ENCODE measurements at places on chromosomes 5 and 9.

DNA sequence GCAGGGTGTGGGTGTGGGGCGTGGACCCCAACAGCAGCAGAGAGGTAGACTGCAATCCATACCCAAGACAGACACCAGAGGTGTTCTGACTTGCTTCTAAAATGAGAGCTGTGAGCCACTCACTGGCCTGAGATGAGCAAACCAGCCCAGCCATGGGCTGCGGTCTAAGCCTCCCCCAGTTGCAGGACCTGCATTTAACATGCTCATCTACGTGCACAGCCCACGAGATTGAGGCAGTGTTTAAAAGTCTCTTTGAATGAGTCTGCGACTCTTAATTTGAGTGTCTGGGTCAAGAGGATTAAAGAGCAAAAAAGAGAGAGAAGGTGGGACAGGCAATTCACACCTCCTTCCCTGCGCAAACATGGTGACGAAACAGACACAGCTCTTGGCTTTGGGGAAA is 5.9 kb downstream of the SURF4 start:
- DNase-seq = no peak

- DNase-seq = no peak
These were observed 45.9 kb downstream of the PDCD1LG2 start for GRCh38 chr9:5556101-5556705.

DNA sequence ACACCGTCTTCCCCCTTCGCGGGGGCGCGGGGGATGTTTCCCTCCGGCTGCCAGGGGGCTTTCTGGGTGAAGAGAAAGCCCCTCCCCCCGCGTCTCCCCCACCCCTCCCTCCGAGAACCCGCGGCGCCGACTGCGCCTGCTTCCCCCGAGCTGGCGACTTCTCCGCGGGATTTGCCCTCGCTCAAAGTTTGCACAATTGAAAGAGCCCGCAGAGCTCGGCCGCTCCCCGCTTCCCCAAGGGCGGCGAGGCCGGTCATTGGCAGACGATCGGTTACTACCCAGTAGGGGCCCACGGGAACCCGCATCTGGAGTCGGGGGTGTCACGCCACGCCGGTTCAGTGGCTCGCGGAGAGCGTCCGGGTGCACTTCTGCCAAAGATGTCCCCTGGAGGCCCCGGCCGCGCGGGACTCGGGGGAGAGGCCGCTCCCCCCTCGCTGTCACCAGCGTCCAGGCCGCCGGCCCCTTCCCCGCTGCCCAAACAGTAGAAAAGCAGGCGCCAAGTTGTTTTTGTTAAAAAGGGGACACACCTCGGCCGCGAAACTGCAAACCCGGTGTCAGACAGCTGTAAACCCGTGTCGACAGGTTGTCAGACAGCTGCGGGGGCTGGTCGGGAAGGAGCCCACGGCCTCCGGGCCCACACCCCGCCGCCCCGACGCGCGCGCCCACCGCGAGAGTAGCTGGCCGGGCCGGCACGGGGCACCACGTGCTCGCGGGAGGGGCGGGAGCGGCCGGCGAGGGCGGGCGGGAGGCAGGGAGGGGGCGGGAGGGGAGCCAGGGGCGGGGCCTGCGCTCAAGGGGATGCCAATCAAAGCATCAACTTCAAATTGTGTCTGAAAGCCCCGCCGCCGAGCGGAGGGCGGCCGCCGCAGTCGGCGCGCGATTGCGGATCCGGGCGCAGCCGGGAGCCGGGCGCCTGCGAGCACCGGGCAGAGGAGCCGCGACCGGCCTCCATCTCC is at the start of gene IRX1:
Gene IRX1 (plus strand): TSS at position 827 of the 956 bp plus-strand sequence. CDS start 274 bp downstream, outside the sequence.
- peak; percentile 36 for DNase-seq

DNA sequence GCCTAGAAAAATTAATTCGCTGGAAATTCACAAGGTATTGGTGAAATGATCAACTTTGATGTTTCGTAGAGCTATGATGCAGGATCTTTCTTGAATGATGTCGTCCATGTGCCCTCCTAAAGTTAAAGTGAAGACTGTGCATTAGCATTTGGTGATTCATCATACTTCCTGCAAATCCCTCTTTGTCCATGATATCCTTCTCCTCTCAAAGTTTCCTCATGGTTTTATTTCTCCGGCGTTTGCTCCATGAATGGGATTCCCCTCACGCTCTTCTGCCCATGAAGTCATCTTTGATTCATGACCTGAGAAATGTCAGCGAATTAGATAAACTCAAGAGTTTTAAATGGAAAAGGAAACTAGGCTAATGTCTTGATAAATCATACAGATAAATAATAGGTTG is 372.7 kb downstream of the PSAT1 start:
- no peak for DNase-seq

GRCh38 chr5:158975363-158975762 is 124.4 kb downstream of the EBF1 start:
- no peak for DNase-seq

GRCh38 chr9:105269593-105269992 is 25.1 kb downstream of the SLC44A1 start:
- DNase-seq = no peak

- DNase-seq = no peak
These were observed 103.4 kb upstream of the LRRTM2 start for GRCh38 chr5:138978581-138978980.

- peak; percentile 47 for DNase-seq
These were observed 103.1 kb upstream of the ISL1 start for GRCh38 chr5:51279983-51280706.

- peak; percentile 25 for DNase-seq
These were observed 40.2 kb upstream of the TRIM32 start for GRCh38 chr9:116646661-116647514.

- DNase-seq = no peak
These were observed 11.9 kb downstream of the BASP1 start for GRCh38 chr5:17229313-17229712.

- DNase-seq = no peak
These were observed 65.9 kb upstream of the VCAN start for GRCh38 chr5:83405662-83406061.

DNA sequence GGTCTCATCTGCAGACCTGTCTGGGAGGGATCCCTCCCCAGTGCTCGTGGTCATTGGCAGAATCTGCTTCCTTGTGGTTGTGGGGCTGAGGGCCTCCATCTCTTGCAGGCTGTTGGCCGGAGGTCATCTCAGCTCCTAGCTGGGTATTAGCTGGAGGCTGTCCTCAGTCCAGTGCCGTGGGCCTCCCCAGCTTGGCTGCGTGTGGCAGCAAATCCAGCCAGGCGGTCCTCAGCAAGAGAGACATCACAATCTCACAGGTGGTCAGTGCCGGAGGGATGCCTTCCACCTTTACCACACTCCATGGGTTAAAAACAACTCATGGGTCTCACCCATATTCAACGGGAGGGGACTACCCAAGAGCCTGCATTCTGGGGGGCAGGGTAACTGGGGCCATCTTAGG is 155.5 kb downstream of the RXRA start:
- DNase-seq = no peak

- no peak for DNase-seq
These were observed 1858.4 kb downstream of the EFNA5 start for GRCh38 chr5:105812304-105812703.

DNA sequence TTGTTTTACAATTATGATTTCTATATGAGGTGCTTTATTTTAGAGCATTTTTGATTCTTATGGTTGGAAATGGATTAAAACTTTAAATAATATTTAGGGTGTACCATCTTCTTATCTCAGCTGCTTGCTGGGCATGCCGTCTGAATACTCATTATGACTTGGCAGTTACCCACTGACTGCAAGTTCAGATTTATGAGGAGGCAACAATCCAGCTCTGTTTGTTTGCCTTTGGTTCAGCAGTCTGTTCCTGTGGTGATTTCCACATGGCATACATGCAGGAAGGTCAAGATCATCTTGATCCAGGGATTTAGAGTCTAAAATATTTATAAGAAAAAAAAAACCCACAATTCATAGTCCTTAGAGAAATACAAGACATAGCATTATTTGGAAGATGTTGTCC is 1254.5 kb upstream of the NUDT12 start:
- no peak for DNase-seq

DNA sequence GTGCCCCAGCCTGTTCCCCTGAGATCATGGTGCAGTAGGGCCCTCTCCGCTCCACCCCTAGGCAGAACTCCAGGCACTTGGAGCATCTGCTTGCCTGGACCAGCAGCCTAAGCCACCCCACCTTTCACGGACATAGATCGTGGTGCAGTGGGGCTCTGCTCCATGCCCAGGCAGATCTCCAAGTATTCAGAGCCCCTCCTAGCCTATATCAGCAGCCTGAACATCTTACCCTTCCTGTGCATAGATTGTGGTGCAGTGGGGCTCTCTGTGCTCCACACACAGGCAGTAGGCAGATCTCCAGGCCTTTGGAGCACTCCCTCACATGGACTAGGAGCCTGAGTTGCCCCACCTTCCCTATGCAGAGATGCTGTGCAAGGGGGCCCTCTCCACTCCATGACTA is 103.0 kb downstream of the GLIS3 start:
- no peak for DNase-seq

DNA sequence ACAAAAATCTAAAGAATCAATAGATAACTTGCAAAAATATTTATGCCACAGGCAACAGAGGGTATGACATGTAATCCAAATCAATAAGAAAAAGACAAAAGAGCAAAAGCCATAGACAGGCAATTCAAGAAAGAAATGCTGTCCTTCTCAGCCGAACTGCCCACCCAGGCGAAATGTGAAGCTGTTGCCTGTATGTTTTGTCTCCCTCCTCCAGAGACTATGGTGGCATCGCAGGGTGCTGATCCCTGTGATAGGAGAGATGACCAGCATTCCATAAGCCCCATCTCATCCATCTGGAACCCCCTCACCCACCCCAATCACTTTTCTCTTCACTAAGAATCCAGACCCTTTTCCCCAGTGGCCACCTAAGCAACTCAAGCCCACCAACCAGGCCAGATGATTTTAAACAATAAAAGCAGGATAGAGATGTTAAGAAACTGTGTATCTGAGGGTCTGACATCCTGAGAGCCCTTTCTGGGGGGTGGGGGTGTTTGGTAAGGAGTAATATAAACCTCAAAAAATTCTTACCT is 5.3 kb upstream of the ACSL6 start:
- DNase-seq = no peak

DNA sequence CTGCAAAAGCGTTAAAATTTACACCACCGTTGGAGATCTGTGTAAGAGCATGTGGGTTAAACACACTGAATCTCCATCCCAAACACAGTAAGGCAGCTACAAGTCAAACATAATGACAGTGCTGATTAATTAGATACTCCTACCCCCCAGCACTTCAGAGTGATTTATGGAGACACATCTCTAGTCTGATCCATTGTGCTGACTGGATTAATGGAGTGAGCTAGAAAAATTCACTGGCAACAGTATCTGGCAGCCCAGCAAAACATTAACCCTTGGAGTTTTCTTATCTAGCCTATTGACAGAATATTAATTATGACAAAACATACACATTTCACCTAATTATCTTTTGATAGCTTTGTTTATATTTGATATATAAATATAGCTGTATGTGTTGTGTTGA is 188.6 kb upstream of the ISL1 start:
- DNase-seq = peak; percentile 13

- no peak for DNase-seq
These were observed 388.0 kb downstream of the CDH12 start for GRCh38 chr5:22465177-22465576.

DNA sequence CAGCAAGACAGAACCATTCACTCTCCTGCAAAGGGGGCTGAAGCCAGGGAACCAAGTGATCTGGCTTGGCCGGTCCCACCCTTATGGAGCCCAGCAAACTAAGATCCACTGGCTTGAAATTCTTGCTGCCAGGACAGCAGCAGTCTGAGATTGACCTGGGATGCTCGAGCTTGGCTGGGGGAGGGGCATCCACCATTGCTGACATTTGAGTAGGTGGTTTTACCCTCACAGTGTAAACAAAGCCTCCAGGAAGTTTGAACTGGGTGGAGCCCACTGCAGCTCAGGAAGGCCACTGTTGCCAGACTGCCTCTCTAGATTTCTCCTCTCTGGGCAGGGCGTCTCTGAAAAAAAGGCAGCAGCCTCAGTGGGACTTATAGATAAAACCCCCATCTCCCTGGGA is 60.5 kb downstream of the TNFSF8 start:
- DNase-seq = no peak

- no peak for DNase-seq
These were observed 668.8 kb upstream of the KLF4 start for GRCh38 chr9:108158236-108158995.

DNA sequence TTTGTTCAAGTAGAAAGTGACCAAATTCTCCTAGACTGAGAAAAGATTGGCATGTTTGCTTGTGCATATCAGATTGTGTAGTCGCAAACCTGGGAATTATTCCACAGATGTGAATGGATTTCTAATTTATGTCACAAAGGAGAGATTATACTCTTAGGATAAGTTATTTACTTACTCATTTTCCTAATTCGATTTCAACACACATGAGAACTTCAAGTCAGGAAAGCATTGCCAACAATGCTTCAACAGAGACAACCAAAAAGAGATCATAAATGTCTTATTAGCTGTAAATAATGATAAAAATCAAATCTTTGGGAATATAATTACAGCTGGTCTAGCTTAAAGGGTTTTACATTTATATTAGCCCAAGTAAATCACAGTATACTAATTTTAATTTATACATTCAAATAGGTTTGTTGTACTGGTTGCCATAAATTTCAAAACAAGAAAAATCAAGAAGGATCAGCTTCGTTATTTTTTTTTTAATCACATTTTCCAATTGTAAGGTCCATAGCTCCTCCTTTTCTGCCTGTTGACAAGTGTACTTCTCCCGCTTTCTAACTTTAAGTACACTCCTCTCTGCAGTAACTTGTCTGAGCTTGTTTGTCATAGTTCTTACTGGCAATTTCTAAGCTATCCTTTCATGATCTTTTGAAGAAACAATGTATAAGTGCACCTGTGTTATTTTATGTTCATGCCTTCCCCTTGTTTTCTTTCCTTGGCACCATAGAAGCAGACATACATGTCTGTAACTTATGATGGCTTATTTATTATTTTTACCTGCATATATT is 246.6 kb downstream of the DEPDC1B start:
- DNase-seq = no peak

GRCh38 chr9:15317836-15318235 is 10.8 kb upstream of the TTC39B start:
- no peak for DNase-seq

DNA sequence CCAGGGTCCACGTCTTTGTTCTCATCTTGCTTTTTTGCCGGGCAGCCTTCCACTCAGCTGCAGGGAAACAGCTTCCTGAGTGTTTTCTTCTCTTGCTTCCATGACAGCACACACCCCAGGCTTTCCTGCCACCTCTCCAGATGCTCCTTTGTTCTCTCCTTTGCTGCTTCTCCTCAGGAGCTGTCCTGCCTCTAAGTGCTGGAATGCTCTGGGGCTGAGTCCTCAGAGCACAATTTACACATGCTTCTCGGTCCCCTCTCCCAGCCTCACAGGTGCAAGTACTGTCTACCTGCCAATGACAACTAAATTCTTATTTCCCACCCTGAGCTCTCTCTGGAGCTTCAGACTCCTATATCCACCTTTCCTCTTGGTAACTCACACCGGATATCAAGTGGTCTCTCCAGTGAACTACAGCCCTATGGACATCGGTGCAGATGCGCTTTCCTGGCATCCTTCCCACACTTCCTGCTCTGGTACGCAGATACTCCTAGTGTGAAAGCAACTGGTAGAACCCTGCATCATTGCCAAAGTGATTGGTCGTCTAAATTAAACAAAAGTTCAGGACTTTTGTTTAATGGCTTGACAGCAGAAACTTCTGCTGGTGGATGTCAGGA is 13.4 kb upstream of the ACSL6 start:
- DNase-seq = peak; percentile 37
